Non-pigmented ciliary epithelial cell (primary cell): ENCODE measurements at places on chromosomes 11 and 22.

DNA sequence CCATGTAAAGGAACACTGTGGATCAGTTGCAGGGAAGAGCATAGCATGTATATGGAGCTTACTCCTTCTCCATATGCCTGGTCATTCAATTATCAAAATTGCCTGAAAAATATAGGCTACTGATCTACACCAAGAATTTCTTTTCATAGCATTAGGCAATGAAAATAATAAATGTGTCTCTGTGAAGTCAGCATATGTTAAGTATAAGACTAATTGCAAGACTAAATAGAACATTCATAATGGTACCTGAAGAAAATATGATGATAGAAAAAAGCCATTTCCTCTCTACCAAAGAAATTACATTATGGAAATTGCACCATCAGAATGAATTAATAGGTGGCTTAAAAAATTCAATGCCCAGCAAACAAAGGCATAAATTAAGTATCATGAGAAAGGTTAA lies 584.7 kb downstream of the NELL1 start:
- DNase-seq, result no peak

GRCh38 chr22:46058591-46059519 lies 81.9 kb upstream of the WNT7B start:
- no peak for DNase-seq

DNA sequence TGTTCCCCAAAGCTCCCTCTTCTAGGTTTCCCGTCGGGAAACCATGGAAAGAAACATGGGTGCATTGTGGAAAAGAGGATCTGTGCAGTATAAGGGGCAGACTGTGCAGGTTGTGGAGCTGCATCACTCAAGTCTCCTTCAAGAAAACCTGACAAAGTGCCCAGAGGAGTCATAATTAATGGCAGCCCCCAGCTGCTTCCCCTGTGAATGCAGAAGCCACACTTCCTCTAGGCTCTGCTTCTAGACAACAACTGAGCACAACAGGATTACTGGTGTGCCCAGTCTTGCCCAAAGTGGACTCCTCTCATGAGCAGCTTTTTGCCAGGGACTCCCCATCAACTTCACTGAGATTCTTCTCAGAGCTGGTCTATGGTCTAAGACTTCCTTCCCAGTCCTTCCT lies 42.6 kb upstream of the SCUBE2 start:
- no peak for DNase-seq

- no peak for DNase-seq
These were observed 4.5 kb downstream of the ANO5 start for GRCh38 chr11:22197139-22198005.

GRCh38 chr22:25753252-25753651 lies 11.3 kb downstream of the MYO18B start:
- DNase-seq, result no peak

DNA sequence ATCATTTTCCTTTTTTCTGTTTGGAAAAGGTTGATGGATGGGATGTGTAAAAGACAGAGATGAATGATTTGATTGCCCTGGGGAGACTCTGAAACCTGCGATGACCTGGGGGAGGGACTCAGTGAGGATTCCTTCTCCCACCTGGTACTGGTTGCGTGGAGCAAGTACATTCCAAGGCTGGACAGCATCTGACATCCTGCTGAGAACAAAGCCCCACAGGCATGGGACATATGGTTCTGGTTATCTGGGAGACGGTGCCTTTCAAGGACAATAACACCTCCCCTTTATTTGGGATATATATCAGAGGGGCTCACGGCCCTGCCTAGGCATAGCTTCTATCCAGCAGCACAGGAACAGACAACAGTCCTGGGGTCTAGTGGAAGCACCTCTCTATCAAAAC lies 527.8 kb downstream of the METTL15 start:
- no peak for DNase-seq

GRCh38 chr11:77278595-77279506 lies 22.6 kb downstream of the GDPD4 start:
- no peak for DNase-seq

GRCh38 chr22:20565079-20565734 lies 57.8 kb downstream of the MED15 start:
- DNase-seq, result no peak
